NCI-H1930 (cell line): ENCODE measurements at places on chromosomes 2 and 18.

DNA sequence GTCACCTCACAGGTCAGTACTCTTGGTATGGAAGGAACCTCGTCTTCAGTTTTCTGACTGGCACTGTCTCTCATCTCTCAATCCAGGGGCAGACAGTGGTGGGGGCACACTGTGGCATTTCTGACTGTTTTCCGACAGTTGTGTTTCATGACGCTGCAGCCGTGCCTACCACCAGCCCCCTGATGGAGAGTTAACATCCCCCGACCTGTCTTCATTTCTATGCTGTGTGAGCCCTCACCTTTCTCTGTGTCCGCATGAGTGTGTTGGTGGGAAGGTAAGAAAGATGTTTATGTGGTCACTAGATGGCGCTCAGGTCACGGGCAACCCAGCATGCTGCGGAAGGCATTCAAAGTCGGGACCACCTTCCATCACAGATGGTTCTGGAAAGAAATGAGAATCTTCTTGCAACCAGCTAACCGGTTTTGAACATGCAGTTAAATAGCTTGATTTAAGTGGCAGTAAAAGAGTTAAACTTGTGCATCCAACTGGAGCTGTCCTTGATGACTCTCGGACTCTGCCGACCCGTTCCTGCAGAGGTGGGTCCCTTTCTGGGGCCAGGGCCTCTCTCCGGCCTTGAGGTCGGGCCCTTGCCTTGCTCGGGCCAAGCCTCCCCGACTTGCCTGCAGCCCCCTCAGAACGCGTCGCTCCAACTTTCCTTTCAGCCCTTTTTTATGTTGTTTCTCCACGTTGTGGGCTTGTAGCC lies 92.4 kb downstream of the DYSF start:
- DNase-seq, result peak; percentile 57

GRCh38 chr2:190412966-190413365 lies 4.8 kb downstream of the MFSD6 start:
- DNase-seq, result no peak

- DNase-seq, result no peak
These were observed 423.4 kb downstream of the RND3 start for GRCh38 chr2:150063931-150064548.

DNA sequence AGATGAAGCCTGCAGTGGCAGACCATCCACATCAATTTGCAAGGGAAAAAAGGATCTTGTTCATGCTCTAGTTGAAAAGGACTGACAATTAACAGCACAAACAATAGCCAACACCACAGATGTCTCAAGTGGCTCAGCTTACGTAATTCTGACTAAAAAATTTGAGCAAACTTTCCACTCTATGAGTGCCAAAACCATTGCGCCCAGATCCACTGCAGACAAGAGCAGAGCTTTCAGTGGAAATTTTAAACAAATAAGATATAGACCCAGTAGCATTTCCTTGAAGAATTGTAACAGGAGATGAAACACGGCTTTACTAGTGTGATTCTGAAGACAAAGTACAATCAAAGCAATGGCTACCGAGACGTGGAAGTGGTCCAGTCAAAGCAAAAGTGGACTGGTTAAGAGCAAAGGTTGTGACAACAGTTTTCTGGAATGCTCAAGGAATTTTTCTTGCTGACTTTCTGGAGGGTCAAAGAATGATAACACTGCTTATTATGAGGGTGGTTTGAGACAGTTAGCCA lies 12.0 kb upstream of the ZNF396 start:
- no peak for DNase-seq

- DNase-seq, result no peak
These were observed 245.7 kb downstream of the TWIST2 start for GRCh38 chr2:239093542-239093941.

GRCh38 chr2:199581935-199582360 lies 124.2 kb upstream of the SATB2 start:
- DNase-seq, result no peak

DNA sequence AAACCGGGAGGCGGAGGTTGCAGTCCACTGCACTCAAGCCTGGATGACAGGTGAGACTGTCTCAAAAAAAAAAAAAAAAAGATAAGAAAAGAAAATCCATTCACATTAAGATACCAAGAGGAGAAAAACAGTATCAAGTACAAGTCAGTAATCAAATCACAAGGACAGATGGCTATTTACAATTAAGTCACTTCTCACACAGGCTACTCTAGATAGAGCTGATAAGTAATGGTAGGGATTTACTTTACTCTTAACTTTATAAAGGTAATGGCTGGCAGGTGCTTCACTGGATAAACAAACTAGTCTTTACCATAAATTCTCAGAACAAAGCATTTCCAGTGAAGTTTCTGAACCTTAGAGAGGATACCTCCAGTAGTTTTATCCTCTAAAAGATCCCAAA lies 11.5 kb downstream of the SF3B1 start:
- DNase-seq, result no peak

- DNase-seq, result no peak
These were observed 94.9 kb downstream of the BCL2 start for GRCh38 chr18:63224630-63225029.
